ENCODE measurements at places on chromosomes 5 and 9.

DNA sequence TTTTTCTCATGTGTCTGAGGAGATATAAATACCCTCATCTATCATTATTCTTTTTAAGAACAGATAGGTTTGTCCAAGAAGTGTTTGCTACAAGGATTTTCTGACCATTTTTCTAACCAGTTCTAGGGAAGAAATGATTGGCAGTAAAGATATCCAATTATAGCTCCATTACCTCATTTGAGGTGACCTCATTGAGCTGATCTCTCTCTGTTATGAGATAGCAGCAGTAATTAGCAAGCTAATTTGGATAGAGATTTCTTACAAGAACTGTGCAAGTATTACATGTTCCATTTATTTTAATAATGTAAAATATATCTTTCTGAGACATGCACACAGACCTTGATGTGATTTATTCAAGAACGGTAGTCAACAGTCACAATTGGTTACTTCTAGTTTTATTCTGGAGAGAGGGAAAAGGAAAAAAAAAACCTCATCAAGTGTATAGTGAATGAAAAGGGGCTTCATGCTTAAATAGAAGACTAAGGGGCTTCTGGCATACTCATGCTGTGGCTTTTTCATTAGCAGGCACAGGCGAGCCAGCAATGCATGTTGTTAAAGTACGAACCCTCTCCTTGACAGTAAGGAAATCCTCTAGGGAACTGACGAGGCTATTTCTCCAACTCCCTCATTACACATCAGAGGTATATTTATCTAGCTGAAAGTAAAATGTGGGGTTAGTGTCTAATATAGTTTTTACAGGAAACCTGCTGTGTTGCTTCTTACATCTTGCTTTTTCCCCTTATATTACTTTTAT lies 127.3 kb downstream of the NUDT12 start:
- no peaks in the 10 kb centered on the region for H3K27me3 ChIP-seq
- no peaks in the 10 kb centered on the region for H3K36me3 ChIP-seq
- peaks cover 6% of the 10 kb centered on the region for H3K4me1 ChIP-seq
- no peak overlapping the region for H3K27ac ChIP-seq
- no peak for DNase-seq

DNA sequence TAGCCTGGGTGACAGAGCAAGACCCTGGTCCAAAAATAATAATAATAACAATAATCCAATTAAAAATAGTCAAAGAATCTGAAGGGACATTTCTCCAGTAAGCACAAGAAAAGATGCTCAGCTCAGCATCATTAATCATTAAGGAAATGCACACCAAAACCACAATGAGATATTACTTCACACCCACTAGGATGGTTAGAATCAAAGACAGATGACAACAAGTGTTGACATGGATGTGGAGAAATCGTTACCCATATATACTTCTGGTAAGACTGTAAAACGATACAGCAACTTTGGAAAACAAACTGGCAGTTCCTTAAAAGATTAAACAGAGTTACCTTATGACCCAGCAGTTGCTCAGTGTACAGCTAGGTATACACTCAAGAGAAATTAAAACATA lies 5.3 kb upstream of the FANCG start:
- H3K36me3 ChIP-seq: peaks cover 16% of the 10 kb centered on the region
- H3K27me3 ChIP-seq: no peaks in the 10 kb centered on the region
- H3K4me3 ChIP-seq: no peak overlapping the region

DNA sequence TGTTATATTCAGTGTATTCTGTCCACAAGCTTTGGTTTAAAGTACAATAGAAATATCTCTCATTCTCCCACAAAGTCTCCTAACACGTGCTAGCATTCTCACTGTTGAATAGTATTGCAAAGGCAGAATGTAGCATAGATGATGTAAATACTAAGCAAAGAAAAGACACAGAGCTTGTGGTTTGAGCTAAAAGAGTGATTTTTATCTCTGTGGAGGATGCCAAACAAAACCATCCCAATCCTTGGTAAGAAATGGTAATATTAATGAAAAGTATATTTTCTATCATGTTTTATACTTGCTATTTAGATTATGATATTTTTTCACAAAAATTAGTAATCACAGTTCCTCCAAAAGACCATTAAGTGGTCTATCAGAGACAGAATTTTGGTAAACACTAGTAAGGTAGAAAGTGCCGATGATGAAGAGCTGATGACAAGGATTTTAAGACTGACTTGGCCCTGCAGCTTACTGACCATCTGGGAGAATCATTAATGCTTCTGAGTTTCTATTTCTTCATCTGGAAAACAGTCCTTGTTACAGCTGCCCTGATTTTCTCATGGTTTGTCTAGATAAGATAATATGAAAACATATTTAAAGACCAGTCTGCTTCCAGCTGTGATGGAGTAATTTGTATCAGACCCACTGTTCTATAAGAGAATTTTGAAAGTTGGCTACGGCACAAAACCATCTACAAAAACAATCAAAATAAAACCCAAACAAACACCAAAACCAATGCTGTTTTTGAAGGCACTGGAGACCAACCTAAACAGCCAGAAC lies 510.2 kb downstream of the SPATA31D1 start:
- DNase-seq: no peak
- no peaks in the 10 kb centered on the region for H3K36me3 ChIP-seq
- no peak overlapping the region for H3K27ac ChIP-seq
- H3K27me3 ChIP-seq: no peaks in the 10 kb centered on the region
- no peak overlapping the region for H3K4me3 ChIP-seq

GRCh38 chr5:111099058-111099778 lies 7.1 kb downstream of the WDR36 start:
- no peak overlapping the region for H3K4me3 ChIP-seq
- peaks cover 23% of the 10 kb centered on the region for H3K36me3 ChIP-seq
- DNase-seq: no peak
- no peaks in the 10 kb centered on the region for H3K27me3 ChIP-seq
- no peak overlapping the region for H3K27ac ChIP-seq
- peaks cover 6% of the 10 kb centered on the region for H3K4me1 ChIP-seq

GRCh38 chr5:43567967-43568366 lies 11.1 kb upstream of the PAIP1 start:
- H3K4me1 ChIP-seq: no peaks in the 10 kb centered on the region
- no peak overlapping the region for H3K4me3 ChIP-seq
- no peaks in the 10 kb centered on the region for H3K36me3 ChIP-seq
- no peak overlapping the region for H3K27ac ChIP-seq

GRCh38 chr5:179344431-179345182 lies 654 bp downstream of the ADAMTS2 start:
- no peak for DNase-seq
- H3K36me3 ChIP-seq: no peaks in the 10 kb centered on the region
- no peak overlapping the region for H3K4me3 ChIP-seq
- no peaks in the 10 kb centered on the region for H3K27me3 ChIP-seq

DNA sequence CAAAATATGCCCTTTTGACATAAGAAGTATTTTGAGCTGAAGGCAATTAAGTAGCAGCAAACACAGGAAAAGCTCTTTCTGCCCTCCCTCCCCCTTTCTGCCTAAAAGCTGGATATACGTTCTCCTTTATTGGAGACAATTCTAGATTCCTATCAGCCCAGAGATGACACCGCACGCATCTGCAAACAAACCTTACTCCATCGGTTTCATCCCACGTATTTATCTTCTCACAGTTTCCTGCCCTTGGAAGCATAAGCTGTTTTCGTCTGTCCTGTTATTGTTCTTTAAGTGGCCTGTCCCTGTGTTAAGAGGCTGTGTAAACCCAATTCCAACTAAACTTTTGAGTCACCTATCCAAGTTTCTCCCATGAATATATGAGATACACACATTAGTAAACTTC lies 11.8 kb downstream of the TBC1D9B start:
- no peak overlapping the region for H3K4me3 ChIP-seq
- H3K27ac ChIP-seq: no peak overlapping the region
- H3K27me3 ChIP-seq: no peaks in the 10 kb centered on the region
- peaks cover 7% of the 10 kb centered on the region for H3K4me1 ChIP-seq
- peaks cover 39% of the 10 kb centered on the region for H3K36me3 ChIP-seq

DNA sequence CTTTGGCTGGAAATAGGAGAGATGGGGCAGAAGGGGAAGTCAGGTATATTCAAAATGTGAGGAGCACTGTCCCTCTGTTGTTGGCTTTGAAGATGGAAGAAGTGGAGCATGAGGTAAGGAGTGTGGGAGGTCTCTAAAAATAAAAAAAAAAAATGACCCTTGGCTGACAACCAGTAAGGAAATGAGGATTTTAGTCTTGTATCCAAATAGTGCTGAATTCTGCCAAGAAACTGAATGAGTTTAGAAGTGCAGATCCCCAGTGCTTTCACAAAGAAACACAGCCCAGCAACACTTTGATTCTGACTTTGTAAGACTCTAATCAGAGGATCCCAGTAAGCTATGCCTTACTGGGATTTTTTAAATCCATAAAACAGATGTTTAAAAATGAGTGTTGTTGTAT lies 367.9 kb downstream of the CYLC2 start:
- H3K27me3 ChIP-seq: no peaks in the 10 kb centered on the region
- DNase-seq: no peak
- H3K36me3 ChIP-seq: no peaks in the 10 kb centered on the region
- no peaks in the 10 kb centered on the region for H3K4me1 ChIP-seq
- no peak overlapping the region for H3K4me3 ChIP-seq
- no peak overlapping the region for H3K27ac ChIP-seq

DNA sequence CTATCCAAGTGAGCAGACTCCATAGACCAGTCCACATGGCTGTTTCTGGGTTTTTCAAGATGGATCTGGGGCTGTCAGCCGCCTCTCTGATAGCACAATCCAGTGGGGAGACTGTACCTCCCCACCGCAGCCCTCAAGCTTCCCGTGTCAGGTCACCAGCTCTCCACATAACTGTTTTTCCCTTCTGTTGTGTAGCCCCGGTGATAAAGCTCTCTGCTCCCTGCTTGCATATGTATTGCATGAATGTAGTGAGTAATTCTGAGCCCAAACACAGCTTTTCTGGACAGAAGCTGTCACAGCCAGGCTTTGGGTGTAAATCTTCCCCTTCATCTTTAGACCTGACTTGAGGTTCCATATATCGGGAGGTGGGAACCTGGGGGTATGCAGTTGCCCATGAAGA lies 23.1 kb upstream of the CFAP157 start:
- DNase-seq: no peak
- no peaks in the 10 kb centered on the region for H3K4me1 ChIP-seq
- no peaks in the 10 kb centered on the region for H3K27me3 ChIP-seq
- H3K36me3 ChIP-seq: no peaks in the 10 kb centered on the region

- peak overlapping the region; percentile 23 for H3K27ac ChIP-seq
- peak; percentile 67 for DNase-seq
- H3K36me3 ChIP-seq: no peaks in the 10 kb centered on the region
Observed at GRCh38 chr9:76576344-76576743, 117.4 kb downstream of the GCNT1 start.

DNA sequence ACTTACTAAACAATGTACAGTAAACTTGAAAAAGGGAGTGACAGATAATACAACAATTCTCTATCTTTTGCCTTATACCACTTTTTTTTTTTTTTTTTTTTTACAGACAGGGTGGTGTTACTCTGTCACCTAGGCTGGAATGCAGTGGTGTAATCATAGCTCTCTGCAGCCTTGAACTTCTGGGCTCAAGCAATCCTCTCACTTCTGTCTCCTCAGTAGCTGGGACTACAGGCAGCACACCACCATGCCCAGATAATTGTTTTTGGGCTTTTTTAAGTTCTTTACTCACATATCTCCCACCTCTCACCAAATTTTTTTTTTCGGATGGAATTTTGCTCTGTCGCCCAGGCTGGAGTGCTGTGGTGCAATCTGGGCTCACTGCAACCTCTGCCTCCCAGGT lies 171.9 kb upstream of the SLC12A2 start:
- H3K27ac ChIP-seq: no peak overlapping the region
- H3K4me1 ChIP-seq: peaks cover 13% of the 10 kb centered on the region
- no peak overlapping the region for H3K4me3 ChIP-seq
- no peak for DNase-seq

DNA sequence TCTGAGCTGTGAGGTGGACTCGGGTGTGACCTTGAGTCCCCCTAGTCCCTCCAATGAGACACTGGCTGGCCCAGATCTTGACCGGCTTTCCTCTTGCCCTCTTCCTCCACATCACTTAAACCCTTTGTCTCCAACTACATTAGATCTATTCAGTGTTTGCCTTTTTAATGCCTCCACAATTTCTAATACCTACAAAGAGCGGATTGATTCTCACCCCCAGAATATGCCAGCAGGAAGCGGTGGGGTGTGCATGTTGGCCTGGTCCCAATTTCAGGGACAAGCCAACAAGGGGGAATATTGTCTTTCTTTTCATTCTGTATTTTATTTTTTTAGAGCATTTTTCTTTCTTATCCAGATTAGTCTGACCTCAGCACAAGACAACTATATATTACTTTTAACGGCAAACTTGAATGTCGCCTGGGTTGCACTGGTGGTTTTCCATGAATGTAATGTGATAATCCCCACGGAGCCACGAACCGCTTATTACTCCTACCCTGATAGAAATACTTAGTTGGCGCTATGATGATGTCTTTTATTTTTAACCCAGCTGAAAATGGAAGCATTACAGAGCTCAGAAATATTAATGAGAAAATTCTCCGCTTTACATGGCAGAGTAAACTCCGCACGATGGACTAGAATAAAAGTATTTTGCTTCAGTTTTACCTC lies 68.5 kb upstream of the MYO10 start:
- H3K4me3 ChIP-seq: no peak overlapping the region
- DNase-seq: no peak

- no peak overlapping the region for H3K27ac ChIP-seq
- no peak for DNase-seq
- no peaks in the 10 kb centered on the region for H3K4me1 ChIP-seq
- H3K36me3 ChIP-seq: no peaks in the 10 kb centered on the region
- no peak overlapping the region for H3K4me3 ChIP-seq
Observed at GRCh38 chr9:103245369-103245768, 250.2 kb downstream of the CYLC2 start.

GRCh38 chr5:107474716-107475489 lies 195.8 kb downstream of the EFNA5 start:
- H3K36me3 ChIP-seq: no peaks in the 10 kb centered on the region
- H3K4me1 ChIP-seq: peaks cover 12% of the 10 kb centered on the region
- no peak for DNase-seq
- H3K4me3 ChIP-seq: no peak overlapping the region
- no peaks in the 10 kb centered on the region for H3K27me3 ChIP-seq

DNA sequence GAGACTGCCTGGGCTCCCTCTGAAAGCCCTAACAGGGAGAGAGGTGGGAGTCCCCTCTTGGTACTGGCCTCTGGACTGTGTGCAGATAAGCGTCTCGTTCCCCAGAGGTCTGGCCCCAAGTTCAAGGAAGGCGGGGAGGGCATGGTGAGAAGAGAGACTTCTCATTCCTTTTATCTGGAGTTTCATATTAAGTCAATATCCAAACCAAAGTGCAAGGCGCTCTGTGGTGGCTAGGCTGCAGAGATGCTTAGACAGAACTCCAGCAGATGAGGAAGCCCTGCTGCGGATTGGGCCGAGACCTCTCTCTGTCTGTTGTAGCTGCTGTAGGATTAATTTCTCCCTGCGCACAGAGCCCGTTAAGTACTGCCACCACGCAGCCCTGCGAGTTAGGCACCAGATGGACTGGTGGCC lies 16.0 kb downstream of the MVB12B start:
- DNase-seq: no peak
- H3K4me1 ChIP-seq: peaks cover 6% of the 10 kb centered on the region
- H3K27ac ChIP-seq: no peak overlapping the region

- no peaks in the 10 kb centered on the region for H3K4me1 ChIP-seq
- no peaks in the 10 kb centered on the region for H3K27me3 ChIP-seq
- H3K4me3 ChIP-seq: no peak overlapping the region
- H3K27ac ChIP-seq: no peak overlapping the region
- DNase-seq: no peak
Observed at GRCh38 chr5:58136406-58136805, 323.5 kb downstream of the PLK2 start.
